ENCODE measurements at places on chromosomes 12 and 14.
A peak's percentile ranks its signal among the peaks of the same experiment; 100 is the strongest.

GRCh38 chr12:28512876-28513275, 322.6 kb downstream of the CCDC91 start:
- no peak for DNase-seq

- DNase-seq = peak; percentile 80
Observed at GRCh38 chr14:88468406-88468805, 82.9 kb downstream of the SPATA7 start.

DNA sequence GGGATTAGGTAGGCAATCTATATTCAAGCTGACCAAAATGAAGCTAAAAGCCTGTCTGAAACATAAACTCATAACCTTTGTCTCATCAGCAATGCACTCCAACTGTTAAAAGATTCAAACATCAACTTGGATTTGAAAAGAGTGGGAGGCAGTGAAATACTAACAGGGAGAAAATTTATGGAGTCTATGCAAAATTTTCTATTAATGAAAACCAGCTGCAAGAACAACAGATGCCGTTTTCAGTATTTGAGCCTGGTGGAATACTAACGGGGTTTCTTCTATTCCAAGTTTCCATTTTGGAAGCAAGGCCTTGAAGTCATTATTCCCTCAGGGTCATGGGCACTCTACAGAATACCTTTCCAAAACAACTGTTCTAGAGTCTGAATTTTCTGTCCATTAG, 88.3 kb downstream of the LRP6 start:
- DNase-seq = no peak

GRCh38 chr12:113860950-113861349, 105.2 kb downstream of the RBM19 start:
- DNase-seq = peak; percentile 83

- no peak for DNase-seq
Observed at GRCh38 chr14:20489093-20489994, 16.0 kb upstream of the RNASE10 start.

DNA sequence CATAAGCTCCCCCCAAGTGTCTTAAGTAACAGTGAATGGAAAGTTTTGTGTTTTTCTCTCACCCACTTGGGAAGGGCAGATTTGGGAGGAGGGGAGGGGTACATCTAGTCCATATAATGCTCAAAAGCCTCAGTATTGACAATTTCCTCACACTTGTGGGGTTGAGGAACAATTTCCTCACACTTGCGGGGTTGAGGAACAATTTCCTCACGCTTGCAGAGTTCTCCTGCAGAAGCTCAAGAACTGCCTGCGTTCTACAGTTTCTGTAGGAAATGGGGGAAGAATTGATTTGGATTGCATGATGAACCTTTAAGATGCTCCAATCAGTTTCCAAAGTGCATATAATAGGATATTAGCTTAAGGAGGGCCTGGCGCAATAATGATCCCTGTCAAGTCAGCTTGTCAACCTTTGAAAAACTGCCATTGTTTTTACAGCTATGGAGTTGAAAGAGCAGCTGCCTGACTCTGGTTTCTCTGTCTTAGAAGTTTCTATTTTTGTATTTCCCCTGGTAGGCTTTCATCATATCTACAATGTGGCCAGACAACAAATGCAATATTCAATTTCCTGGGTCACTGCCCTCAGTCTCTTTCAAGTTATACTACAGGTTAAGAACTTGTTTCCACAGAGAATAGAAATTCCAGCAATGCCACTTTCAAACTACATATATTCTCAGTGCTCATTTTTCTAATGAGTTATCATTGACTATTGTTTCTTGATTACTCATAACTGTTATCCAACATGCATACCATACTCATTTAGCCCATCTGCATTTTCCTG, 66.5 kb downstream of the PLEKHG7 start:
- DNase-seq = peak; percentile 34

GRCh38 chr14:104355101-104356019, 217.0 kb downstream of the KIF26A start:
- DNase-seq = no peak

DNA sequence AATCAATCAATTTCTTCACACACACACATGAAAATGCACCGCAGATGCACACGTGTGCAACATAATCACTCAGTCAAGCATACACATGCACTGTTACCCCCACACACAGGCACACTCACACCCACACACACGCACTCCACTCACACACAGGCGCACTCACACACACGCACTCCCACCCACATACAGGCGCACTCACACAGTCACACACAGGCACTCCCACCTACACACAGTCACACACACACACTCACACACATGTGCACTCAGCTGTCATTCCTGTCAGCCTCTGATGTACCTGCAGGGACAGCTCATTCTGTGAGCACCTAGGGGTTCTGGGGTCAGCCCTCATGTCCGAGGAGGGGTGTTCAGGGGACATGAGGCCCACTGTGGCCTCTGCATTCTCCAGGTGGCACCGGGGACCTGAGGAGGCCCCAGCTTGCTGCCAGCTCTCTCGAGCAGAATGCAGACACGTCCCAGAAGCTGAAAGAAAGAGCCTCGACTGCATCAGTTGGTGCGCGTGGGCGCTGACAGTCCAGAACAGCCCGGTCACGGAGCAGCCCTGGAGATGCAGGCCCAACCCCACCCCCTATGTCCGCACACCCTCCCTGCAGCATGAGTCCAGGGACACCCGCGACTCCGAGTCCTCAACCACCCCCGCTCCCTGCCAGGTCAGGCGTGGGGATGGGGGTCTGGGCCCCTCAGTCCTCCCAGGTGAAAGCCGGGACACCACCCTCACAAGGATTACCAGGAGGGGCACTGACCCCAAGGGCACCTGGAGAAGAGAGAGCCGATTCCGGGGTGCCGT, 69.3 kb downstream of the NOC4L start:
- no peak for DNase-seq

- DNase-seq = no peak
Observed at GRCh38 chr14:32350020-32350419, 20.9 kb downstream of the AKAP6 start.
